ENCODE measurements at places on chromosomes 5 and 9.

DNA sequence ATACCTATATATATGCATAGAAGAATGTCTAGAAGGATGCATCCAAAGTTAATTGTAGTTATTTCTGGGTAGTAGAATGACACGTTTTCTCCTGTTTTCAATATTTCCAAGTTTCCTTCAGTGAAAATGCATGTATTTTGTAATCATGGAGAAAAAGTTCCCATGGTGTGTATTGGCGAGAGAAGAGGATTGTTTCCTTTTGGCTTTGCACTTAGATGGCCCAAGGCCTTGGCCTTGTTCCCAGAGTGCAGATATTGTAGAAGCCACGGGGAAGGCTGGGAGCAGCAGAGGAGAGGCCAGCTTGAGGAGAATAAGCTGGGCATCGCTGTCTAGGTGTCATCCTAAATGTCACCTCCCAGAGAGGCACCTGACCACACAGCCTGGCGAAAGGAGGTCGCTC is 44.0 kb downstream of the IRF1 start:
- no peak for DNase-seq

GRCh38 chr9:127159325-127159801 is 36.9 kb upstream of the ANGPTL2 start:
- no peak for DNase-seq

DNA sequence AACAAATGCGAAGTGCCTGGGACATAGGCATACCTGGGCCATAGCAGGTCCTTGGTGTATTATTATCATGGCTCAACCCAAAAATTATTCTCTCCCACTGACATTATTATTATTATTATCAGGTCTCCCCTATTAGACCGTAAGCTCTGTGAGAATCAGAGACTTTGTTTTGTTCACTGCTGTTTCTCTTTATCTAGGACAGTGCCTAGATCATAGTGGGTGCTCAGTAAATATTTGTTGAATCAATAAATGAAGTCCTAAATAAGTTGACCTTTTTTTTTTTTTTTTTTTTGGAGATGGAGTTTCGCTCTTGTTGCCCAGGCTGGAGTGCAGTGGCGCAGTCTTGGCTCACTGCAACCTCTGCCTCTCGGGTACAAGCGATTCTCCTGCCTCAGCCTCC is 4.9 kb upstream of the TMEFF1 start:
- DNase-seq = no peak

- DNase-seq = peak; percentile 35
These were observed 71.4 kb downstream of the RALGPS1 start for GRCh38 chr9:126985870-126986498.

Data from GM18507 (cell line).